Fibroblast of skin of left quadriceps (primary cell): ENCODE measurements at places on chromosomes 7 and 10.

DNA sequence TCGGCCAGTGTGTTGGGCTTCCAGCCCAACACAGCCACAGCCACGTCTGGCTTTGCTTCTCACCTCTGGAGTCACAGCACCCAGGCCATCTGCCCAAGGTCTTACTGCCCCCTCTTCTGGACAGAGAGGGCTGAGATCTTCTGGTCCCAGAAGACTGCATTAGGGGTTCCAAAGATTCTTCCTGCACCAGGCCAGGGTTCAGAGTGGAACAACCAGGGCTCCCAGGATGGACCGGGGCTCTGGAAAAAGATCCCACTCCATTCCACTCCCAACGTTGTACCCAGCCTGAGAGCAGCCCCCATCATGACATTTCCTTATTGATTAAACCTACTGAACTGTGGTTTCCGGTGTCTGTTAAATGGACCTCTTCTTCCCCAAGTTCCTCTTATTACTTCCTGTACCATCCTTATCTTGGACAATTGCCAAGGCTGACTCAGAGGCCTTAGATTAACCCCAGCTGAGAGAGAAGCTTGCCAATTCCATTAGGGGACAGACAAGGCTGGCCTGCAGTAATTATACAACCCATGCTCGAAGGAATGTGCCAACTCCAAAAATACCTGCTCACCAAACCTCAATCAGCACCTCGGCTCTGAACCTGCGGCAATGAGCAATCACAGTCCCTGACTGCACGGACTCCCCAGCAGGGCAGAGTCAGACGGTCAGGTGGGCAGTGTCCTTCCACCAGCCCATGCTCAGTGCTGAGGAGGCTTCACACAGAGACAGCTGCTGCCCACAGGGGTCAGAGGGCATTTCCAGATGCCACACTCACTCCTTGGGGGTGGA is 47.9 kb upstream of the NPFFR1 start:
- DNase-seq, result peak; percentile 89

- no peak for DNase-seq
These were observed 114.5 kb downstream of the LRRC4 start for GRCh38 chr7:127916735-127917134.

GRCh38 chr10:114431414-114432135 is 27.3 kb upstream of the AFAP1L2 start:
- no peak for DNase-seq

- no peak for DNase-seq
These were observed 13.4 kb downstream of the DPCD start for GRCh38 chr10:101601541-101601940.

GRCh38 chr10:103892181-103892580 is 25.8 kb downstream of the STN1 start:
- no peak for DNase-seq

DNA sequence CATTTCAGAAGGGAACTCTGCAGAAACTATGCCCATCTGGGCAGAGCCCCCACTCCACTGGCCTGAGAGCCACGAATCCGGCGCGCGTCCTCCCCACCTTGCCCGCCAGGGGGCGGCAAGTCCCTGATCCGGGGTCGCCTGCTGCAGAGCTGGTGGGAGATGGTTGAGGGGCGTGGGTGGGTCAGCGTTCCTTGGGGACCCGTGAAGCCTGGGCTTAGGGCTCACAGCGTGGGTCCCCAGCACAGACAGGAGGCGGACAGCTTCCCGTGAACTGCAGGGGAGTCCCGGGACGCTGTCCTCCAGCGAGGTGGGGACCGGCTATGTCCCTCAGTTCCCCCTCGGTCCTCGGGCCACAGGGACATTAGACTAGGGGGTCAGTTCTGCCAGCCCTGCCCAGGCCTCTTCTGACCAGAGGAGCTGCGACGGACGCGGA is 585 bp upstream of the POP7 start:
- peak; percentile 37 for DNase-seq

DNA sequence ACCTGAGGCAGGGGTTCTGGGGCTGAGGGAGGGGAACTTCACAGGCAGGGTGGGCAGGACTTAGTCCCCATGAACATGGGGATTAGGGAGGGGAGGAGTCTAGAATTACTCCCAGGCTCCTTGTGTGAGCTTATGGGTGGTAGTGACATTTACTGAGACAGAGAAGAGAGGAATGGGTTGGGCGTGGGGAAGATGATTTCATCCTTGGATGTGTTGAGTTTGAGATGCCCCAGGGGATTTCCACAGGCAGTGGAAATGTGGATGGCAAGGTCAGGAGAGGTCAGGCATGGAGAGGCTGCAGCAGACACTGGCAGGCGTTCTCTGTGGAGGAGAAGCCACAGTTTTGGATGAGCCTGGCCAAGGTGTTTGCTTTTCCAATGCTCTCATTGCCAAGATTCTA is 26.4 kb upstream of the GSDME start:
- no peak for DNase-seq

DNA sequence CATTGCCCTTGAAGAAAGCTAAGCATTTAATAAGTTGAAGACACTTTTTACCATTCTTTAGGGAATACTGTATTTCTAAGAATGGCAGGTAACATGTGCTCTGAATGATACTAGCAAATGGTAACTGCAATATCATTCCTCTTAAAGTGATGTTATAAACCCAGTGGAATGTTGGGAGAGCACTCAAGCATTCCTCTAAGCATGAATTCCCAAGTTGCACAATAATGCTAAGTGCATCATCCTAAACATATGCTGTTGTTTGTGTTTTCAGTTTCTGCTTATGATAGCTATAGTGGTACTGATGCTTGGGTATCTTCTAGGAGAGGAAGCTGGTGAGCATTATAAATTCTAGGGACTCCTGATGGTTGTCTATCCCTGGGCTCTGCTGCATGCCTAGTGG is 673.9 kb downstream of the PHTF2 start:
- DNase-seq, result peak; percentile 77

DNA sequence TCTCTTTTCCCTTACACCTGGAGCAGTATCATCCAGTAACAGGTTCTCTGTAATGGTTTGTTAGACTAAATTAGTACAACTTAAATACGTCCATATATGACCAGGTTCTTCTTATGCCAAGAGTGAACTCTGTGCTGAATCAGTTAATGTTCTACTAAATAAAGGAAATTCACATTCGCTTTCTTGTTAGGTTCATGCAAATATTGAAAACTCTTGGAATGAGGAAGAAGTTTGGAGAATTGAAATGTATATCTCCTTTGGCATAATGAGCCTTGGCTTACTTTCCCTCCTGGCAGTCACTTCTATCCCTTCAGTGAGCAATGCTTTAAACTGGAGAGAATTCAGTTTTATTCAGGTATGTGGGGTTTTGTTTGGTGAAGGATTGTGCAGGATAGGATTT is 15.3 kb upstream of the CFAP69 start:
- no peak for DNase-seq

GRCh38 chr10:2893991-2894390 is 173.4 kb upstream of the PFKP start:
- no peak for DNase-seq

DNA sequence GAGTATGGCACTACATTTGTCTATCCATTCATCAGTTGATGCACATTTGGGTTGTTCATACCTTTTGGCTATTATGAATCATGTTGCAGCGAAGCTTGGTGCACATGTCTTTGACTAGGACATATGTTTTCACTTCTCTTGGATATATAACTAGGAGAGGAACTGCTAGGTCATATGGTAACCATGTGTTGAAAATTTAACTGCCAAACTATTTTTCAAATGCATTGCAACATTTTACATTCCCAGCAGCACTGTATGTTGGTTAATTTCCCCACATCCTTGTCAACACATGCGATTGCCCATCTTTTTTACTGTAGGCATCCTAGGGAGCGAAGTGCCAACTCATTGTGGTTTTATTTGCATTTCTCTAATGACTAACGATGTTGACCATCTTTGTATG is 183.4 kb downstream of the PRKCQ start:
- peak; percentile 99 for DNase-seq

DNA sequence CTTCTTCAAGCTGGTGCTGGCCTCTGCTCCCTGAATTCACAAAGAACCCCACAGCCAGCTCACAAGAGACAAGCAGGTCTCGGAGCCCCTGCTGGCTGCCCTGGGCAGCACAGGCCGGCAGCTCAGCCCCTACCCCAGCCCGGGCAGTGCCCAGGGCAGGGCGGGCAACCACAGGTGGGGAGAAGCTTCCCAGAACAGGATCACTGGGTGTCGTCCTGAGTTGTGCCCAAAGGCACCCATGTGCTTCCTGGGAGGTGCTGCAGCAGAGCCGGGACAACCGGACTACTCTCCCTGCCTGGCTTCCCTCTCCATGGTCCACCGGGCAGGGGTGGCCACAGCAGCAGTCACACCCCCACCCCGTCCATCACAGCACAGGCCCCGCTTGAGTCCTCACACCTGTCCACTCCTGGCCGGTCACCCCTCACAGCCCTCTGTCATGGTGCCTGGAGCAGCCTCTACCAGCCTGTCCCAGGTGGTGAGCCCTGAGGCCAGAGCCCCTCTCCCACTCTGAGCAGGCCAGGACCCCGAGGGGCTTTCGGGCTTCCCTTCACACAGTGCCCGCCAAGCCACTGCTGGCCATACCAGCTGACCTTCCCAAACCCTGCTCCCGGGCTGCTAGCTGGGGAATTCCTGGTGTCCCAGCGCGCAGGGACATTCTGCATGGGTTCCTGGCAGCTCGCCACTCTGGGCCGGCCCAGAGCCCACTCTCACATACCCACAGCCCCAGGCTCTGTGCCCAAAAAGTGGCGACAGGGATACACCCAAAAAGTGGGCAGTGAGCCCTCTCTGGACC is 3.1 kb downstream of the RASGEF1A start:
- DNase-seq, result no peak

- no peak for DNase-seq
These were observed 51.7 kb upstream of the PODXL start for GRCh38 chr7:131608116-131608500.

GRCh38 chr7:151735186-151735850 is 141.6 kb downstream of the PRKAG2 start:
- DNase-seq, result no peak

GRCh38 chr7:106866298-106867281 is 1.5 kb downstream of the PIK3CG start:
- no peak for DNase-seq

DNA sequence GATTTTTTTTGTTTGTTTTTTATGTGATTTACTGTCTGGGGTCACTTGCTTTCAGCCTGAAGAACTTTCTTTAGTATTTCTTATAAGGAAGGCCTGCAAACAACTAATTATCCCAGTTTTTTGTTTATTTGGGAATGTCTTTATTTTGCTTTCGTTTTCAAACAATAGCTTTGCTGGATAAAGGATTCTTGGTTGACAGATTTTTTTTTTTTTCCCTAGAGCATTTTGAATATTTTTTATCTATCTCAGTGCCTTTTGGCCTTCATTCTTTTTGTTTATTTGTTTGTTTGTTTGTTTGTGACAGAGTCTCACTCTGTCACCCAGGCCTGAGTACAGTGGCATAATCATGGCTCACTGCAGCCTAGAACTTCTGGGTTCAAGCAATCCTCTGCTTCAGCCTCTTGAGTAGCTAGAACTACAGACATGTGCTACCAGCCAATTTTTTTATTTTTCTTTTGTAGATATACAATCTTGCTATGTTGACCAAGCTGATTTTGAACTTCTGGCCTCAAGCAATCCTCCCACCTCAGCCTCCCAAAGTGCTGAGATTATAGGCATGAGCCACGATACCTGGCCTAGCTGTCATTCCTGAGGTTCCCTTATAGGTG is 46.3 kb upstream of the FZD9 start:
- no peak for DNase-seq

DNA sequence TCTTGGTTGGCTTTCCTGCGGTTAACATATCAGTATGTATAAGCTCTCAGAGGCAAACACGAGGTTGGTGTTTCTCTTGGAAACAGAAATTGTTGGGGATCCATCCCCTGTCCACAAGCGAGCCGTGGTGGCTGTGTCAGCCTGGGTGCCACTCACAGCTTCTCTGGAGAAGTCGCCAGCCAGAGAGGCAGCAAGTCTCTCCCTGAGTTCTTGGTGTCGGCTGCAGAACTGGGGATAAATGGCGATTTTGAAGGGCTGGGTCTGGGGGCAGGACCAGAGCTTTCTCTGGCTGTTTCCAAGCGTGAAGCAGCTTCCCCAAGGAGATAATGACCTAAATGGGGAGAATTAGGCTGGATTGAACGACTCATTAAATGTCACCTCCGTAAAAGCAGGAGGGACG is 335.3 kb downstream of the GLRX3 start:
- DNase-seq, result no peak
